ENCODE measurements at places on chromosomes 6 and 20.

DNA sequence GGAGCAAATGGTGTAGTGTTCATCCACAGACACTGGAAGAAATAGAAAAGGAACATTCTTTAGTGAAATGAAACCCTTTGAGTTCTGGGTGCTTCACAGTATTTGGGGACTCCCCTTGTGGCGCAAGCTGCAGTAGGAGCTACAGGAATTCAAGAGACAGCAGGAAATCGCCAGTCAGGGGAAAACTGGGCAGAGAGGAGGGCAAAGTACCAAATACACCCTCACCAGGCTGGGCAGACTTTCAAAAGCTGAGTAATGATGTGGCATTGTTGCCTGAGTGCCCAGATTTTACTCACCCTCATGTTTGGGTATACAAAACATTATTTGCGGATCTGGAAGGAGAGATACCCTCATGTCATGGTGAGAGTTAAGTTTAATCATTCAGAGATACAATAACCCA is 97.9 kb downstream of the SOD2 start:
- no peak for DNase-seq

DNA sequence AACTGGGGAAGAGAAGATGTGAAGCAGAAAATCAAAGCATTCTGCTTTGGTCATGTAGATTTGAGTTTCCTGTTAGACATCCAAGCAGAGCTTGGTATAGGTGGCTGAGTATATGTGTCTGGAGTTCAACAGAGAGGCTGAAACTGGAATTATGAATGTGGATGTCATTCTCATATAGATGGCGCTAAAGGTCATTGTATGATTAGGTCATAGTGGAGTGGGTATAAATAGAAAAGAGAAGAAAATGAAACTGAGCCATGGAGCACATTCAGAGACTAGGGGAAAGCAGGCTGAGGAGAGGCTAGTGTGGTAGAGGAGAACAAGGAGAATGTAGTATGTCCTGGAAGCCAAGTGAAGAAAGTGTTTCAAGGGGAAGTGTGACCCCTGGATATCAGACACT is 295.6 kb upstream of the PLN start:
- DNase-seq, result no peak

- no peak for DNase-seq
Measured at GRCh38 chr6:163946437-163946836, 531.9 kb downstream of the QKI start.

GRCh38 chr6:85432554-85432953 is 17.3 kb upstream of the NT5E start:
- no peak for DNase-seq

DNA sequence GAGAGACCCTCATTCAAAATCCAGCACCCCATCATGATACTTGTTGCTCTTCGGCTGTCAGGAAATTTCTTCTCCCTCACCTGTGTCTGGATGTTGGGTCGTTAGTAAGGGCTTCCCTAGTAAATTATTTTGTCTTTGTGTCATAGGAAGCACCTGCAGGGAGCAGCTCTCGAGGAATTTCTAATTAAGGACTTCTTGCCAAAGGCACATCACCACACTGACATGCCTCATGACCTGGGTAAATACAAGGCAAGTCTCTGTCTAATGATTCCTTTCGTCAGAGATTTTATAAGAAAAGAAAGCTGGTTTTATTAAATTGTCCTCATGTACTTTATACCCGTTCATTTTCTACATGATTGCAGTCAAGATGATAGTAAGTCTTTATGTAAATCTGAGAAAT is at the start of gene NOX3:
TSS of gene NOX3 (minus strand) at position 74 of the 400 bp plus-strand sequence. CDS start at position 35, 39 bp downstream.
- no peak for DNase-seq

DNA sequence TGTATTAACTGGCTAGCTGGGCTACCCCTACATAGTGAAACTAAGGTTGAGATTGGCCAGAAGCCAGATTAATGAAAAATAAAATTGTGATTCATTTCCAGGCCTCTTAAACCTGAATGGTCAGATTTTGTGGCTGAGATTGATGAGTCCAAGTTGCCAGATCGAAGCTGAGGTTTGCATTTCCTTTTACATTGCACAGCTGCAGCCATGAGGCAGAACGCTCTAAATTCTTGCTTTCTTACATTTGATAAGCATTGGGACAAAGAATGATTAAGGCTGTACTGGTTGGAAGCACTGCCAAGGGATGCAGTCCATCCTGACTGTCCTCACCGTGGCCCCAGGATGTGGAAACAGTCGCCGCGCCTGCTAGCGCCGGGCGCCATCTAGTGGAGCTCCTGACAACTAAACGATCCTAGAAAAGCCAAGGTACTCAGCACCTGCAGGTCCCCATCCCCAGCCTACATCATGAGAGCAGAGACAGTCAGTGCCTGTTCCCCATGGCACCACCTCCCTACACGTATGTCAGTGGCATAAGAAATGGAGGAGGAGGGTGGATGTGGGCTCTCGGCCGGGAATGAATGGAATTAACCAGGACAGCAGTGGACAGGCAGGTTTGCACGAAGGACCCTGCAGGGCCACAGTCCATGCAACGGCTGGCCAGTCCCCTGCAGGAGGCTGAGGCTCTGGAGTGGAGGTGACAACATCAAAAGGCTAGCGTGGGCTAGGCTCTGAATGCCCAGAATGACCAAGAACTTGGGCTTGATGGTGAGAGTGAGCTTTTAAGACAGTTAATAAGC is 19.0 kb downstream of the PXDC1 start:
- peak; percentile 83 for DNase-seq

DNA sequence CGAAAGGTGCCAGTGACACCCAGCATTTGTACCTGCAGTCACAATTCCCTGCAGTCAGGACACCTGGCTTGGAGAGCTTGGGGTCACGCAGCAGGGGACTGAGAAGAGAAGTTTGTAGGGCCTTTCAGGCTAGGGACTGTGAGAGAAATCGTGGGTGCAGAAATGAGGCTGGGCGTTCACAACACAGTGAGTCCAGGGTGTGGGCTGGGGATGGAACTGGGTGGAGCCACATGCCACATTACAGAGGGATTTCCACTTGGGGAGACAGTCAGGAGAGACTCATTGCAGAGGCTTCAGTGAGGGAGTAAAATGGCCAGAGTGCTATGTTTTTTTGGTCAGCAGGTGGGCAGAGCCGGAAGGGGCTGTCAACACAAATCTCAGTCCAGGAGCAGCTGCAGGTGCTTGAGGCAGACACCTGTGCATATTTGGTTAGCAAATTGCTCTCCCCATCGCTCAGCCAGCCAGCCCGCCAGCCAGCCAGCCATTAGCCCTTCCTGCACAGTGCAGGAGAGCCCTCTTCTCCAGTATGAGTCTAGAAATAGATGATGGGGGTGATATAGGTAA is 7.4 kb downstream of the ITPR3 start:
- DNase-seq, result no peak

DNA sequence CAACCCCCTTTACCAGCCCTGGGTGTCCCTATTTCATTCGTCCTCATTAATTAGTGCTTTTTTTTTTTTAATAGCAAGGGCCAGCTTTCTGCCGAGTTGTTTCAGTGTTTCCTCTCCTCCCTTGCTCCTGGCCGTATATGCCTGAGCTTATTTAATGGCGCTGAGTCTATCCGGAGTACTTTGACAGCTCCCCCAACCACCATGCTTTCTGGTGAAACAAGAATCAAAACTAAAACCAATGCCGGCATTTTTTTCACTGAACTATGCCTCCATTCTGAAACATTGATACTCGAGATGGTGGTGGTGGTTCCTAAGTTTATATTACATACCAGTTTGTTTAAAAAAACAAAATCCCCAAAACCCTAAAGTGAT is 1.2 kb downstream of the DCBLD1 start:
- DNase-seq, result no peak

GRCh38 chr6:130843575-130844320 is 16.5 kb downstream of the SMLR1 start:
- DNase-seq, result no peak

- no peak for DNase-seq
Measured at GRCh38 chr6:14100138-14100537, 17.4 kb upstream of the CD83 start.

DNA sequence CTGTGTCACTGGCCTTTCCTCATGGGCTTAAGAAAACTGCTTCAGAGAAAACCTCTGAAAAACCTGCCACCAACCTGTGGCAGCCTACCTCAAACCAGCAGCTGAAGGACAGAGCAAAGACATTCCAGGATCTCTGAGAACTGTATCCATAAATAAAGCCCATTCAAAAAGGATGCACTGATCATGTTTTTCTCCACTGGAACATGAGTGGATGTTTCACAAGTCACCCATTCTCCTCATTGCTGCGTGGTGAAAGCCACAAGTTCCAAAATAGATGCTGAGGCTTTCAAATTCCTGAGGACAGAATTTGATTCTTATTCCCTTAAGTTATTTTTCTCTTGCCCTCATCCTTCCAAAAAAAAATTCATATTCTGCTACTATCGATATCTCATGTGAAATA is 280.6 kb downstream of the KHDC1L start:
- no peak for DNase-seq

DNA sequence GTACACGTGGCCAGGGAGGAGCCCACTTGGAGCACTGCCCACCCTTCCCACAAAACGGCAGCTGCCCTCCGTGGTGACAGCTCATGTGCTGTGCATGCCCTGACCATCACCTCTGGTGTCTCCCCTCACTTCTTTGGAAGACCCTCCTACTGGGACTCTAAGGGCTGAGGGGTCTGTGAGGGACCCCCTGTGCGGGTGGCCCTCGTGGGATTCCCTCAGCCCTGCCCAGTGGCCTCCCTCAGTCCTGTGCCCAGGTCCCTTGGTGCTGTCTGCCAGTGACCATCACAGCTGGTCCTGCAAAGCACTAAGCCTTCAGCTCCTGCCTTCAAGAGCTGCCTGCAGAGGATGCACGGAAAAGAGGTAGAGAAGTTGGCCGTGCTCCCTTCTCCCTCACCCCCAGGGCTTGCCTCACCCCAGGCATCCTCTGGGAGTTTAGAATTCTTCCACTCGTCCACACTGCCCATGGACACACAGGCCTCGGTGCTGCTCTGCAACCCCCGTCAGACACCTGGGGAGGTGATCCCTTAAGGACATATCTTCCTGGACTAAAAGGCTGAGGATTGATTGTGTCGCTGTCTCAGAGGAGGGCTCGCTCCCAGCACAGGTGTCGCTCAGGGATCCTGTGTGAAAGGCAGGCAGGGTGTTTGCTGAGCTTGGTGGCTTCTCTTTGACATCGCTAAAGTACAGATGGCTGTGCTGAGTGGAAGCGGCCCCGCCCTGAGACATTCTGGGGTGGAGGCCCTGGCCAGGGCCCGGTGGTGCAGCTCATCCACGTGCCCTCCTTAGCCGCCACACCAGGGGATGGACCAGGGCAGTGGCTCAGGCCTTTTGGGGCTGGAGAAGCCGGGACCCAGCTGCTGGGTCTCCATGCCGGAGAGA is 119.5 kb upstream of the FRMD1 start:
- DNase-seq, result peak; percentile 48

GRCh38 chr6:139882234-139882633 is 507.8 kb upstream of the CITED2 start:
- DNase-seq, result no peak

DNA sequence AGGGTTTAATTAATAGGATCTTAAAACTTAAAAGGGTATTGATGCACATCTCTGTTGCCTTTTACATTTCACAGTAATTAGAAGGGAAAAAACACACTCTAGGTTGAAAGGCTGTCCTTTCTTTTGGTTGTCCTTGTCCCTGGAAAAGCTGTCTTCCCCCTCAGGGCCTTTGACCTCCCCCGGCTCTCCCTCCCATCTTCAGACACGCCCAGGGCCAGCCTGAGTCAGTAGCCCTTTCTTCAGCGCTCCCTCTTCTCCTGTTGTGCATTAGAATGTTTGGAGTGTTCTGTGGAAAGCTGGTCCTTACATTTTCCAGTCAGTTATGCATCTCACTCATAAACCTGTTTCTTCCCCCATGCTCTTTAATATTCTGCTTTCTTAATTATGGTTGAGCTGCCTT is 157.0 kb downstream of the MTHFD1L start:
- no peak for DNase-seq

DNA sequence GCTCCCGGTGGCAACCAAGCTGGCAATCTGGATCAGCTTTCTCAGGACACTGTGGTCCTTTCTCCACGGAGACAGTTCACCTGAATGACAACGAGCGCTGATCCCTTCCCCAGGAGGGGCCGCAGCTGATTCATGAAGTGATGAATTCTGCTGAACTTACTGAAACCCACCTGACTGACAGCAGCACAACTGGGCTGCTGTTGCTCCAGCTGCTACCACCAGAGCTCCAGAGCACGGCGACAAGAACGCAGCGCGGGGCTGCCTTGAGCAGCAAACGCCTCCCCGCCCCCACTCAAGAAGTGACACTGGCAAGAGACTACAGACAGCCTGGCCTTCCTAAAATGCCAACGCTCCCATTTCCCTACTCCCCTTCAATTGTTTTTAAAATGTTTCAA is 10.0 kb downstream of the PXDC1 start:
- peak; percentile 59 for DNase-seq

- no peak for DNase-seq
Measured at GRCh38 chr6:61592238-61592637, 693.8 kb downstream of the KHDRBS2 start.

Data from sciatic nerve (tissue), 2 donors.